COR-L47 (cell line): ENCODE measurements at places on chromosomes 4 and X.

GRCh38 chr4:138297743-138298405 lies 55.7 kb upstream of the SLC7A11 start:
- DNase-seq, result no peak

DNA sequence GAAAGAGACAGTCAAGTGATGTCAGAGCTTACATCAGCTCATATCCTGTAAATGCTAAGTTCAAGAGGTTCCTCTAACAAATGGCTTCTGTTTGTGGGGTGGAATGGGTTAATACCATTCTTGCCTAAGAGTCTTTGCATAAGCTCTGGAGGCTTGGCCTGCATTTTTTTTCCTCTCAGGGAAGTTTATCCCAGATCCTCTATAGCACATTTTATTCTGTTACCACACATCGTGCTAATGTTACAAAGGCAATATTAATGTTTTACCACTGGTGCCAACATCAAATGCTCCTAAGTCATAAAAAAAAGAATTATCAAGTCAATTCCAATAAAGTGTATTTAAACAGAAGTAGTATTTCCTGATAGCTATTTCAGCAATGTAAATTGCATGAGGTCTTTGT lies 2.9 kb upstream of the ADH6 start:
- no peak for DNase-seq

DNA sequence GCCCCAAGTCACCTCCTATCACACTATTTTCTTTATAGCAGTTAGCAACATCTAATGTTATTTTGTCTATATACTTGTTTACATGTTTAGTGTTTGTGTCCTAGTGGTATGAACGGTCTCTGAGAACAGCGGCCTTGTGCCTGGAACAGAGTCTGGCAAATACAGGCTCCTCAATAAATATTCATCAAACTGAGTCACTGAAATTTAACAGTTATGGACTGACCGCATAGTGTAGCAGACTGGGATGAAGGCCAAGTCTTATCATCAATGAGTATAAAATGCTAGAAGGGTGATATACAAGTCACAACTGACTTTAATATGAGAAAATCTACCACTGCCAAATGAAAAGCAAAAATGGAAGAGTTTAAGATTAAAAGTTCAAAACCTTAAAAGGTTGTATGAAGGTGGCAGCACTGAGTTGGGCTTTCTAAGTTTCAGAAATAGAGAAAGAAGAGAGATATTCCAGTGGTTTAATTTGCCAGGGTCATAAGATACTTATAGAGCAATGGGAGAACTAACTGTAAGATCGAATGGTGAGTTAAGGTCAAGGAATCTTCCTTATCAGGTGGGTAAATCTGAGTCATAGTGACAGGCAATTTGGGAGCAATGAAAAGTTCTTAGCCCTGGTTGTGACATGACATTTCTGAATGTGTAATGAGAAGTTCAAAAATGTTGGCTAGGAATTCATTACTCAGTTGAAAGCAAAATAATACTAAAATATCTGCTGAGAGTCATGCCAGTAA lies 34.9 kb downstream of the ELOVL6 start:
- DNase-seq, result no peak

DNA sequence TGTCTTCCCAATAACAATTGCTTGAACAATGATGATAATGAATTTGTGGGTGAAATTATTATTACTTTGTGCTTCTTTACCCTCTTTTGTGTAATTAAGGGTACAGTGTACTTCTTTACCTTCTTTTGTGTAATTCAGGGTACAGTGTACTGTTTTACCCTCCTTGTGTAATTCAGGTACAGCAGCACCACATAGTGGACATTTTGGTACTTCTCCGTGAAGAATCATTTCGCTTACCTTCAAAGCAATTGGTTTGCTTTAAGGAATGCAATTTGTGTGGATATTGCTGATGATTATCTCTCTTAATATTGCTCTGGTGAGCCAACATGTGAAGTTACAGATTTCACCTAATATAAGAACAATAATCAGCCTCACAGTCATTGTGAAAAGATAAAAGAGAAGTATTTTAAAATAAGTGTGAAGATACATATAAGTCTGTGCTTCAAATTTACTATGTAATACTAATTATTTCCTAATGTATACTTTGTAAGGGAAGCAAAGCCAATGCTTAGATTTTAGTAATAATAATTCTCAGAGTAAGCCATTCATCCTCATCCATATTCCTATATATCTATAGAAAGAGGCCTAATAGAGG lies 27.2 kb upstream of the SEC24B start:
- peak; percentile 19 for DNase-seq

- DNase-seq, result no peak
Measured at GRCh38 chr4:137748616-137749015, 216.3 kb upstream of the PCDH18 start.

- peak; percentile 12 for DNase-seq
Measured at GRCh38 chrX:107826238-107827029, 768 bp downstream of the MID2 start.

DNA sequence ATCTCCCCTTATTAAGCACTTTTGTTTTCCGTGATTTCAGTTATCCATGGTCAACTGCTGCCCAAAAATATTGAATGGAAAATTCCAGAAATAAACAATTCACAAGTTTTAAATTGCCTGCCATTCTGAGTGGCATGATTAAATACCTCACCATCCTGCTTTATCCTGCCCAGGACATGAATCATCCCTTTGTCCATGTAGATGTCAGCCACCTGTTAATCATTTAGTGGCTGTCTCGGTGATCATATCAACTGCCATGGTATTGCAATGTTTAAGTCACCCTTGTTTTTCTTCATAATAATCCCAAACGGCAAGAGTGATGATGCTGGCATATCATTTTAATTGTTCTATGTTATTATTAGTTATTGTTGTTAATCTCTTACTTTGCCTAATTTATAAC lies 79.8 kb upstream of the LHFPL1 start:
- no peak for DNase-seq

DNA sequence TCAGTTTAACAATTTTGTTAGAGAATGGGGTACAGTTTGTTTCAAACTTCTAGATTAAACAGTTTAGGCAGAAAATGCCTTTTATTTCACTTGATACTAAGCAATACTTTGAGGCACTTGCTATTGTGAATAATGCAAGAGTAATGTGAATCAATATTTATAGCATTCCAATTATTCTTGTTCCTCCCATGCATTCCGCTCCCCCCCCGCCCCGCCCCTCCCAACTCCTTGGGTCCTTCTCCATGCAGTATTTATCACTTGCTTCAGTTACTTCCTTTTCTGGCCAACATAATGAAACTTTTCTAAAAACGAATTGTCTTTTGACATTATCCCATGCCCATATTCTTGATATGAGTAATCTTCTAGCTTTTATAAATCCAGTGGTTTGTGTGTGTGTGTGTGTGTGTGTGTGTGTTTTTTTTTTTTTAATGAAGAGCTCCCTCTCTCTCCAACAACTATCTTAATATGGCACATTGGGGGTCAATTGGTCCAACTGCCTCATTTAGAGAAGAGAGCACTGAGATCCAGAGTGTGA lies 1.6 kb downstream of the BANK1 start:
- DNase-seq, result no peak

DNA sequence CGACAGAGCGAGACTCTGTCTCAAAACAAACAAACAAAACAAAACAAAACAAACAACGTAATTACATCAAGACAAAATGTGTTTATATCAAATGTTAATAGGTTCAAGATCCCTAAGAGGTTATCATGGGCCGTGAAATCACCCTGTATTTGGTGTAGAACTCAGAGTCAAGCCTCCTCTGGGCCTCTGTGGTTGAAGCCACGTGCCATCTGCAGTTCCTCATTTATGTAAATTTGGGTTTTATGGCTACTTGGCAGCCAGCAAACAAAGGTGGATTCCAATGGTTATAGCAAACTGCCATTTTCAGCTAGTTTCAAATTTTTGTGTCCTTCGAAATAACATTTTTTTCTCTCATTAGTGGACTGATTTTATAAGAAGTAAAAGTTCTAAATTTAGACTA lies 16.4 kb downstream of the NSDHL start:
- no peak for DNase-seq

GRCh38 chr4:170089274-170089667 lies 485 bp downstream of the AADAT start:
- peak; percentile 54 for DNase-seq

DNA sequence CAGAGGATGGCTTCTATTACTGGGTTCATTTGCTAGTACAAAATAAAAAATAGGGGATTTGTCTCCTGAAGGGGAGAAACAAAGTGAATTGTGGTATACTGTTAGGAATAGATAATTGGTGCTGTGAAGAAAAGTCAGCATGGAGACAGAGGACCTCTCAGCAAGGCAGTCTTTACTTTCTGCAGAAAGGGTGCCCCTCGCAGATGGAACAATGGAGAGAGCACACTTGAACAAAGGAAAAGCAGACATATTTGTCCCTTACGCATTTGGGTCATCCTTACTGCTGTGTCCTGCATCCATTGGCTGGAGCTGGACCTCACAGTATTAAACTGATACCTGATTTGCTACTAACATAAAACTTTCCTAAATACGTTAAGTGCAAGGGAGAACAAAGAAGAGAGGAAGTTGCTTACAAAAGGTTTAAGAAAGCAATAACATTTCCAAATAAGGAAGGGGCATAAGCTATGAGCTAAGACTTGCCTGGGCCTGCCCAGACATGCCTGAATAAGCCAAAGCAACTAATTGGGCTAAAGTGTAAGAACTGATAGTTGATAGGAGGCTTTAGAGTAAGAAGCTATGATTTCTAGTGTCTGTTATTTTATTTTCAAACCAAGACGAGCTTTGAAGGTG lies 83.8 kb downstream of the CCKAR start:
- DNase-seq, result no peak

GRCh38 chr4:6017030-6017429 lies 1.2 kb downstream of the C4orf50 start:
- no peak for DNase-seq

- no peak for DNase-seq
Measured at GRCh38 chr4:7295911-7296660, 103.7 kb downstream of the SORCS2 start.

DNA sequence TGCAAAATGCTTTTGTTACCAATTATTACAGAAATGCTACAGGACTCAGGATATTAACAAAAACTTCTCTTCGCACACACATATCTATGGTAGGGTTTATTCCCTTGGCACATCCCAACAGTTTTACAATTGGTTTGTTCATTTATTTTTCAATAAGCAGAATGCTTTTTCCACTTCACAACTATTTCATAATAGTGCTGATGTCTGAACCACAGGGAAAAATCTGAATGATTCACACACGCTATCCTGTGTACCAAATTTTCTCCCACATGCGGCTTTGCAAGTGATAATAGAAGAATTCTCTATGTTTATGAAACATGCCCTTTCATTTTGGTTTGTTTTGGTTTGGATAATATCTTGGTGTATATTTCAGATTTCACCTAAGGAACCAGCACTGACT lies 725.7 kb upstream of the TENM3 start:
- DNase-seq, result no peak

DNA sequence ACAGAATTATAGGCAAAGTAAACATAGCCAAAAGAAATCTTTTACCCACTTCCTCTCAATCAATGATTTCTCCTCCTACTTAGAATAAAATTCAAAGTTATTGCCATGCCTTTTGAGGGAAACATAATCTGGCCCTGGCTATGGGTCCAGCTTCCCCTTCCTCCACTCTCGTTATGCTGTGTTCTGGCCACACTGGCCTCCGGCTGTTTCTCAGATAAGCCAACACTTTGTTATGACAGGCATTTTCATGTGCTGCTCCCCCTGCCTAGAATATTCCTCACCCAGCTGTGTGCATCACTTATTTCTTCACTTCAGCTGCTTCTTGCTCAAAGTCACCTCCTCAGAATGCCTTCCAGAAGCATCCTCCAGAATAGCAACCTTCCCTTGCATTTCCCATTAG lies 386.6 kb upstream of the AADAT start:
- DNase-seq, result no peak

DNA sequence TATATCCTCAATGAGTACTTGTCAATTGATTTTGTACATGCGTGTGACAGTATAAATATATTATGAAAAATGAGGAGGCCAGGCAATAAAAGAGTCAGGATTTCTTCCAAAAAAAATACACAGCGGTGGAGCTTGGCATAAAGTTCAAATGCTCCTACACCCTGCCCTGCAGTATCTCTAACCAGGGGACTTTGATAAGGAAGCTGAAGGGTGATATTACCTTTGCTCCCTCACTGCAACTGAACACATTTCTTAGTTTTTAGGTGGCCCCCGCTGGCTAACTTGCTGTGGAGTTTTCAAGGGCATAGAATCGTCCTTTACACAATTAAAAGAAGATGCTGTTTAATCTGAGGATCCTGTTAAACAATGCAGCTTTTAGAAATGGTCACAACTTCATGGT lies at the start of gene OTC:
TSS of gene OTC (plus strand) at position 243 of the 400 bp plus-strand sequence. CDS start at position 336, 93 bp downstream.
- no peak for DNase-seq

DNA sequence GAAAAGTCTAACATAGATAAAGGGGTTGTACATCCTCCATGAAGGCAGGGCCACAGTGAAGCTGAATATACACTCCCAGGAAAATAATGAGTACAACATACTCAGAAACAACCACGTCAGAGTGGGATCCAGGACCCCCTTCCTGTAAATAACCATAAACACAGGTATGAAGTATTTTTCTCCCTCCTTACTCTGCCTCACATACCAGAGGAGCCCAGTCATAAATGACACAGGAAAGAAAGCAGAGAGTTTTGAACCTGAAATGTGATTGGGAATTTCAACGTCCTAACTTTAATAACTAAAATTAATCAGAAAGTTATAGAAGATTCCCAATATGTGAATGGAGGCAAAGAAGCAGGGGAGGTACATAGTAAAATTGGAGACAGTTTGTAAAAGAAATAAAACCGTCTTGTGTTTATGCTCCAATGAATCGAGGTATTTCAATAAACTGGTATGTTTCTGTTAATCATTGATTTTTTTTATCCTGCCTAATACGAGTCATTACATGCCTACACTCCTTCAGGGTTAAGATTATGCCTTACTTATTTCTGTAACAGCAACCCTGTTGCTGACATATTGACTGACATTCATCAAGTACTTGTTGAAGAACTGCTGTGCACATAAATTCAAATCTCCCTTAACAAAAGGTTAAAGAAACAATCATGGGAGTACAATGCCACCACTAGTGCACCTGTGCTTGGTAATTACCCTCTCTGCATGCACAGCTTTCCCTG lies 431.3 kb downstream of the KCNIP4 start:
- DNase-seq, result peak; percentile 52

DNA sequence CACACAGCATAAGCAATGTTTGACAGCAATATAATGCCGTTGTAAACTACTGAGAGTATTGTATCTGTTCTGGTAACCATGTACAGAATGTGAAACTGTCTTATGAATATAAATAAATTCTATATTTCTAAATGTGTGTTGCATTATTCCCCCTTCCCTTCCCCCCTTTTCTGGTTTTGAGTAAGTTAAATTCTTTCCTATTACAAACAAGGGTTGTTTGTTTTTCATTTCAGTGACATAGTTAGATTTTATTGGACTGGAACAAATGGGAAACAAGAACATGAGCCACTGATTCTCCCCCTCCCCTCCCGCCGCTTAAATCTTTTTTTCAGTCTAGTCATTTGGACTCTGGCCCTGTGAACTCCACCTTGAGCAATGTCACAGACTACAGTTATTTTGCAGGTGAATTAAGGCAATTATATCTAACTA lies 69.8 kb downstream of the GPAT3 start:
- DNase-seq, result no peak
